A549 treated with GW870086 at 1 μM for 4 hours (cell line): ENCODE measurements at places on chromosomes 11 and 22. TPM values are rescaled to one million over a fixed set of nuclear protein-coding genes. Genes with fewer than 3 reads are reported as not detected.

GNG3 gene
- total RNA-seq, result not detected in 5 replicates

NLRP6 gene
- 0.08 TPM in 1 of 5 replicates, not detected in the others for total RNA-seq

DDI1 gene
- total RNA-seq, result not detected in 5 replicates

SLC17A6 gene
- total RNA-seq, result not detected in 5 replicates

OR52N4 gene
- total RNA-seq, result not detected in 5 replicates

AMPD3 gene
- total RNA-seq, result 7.1 to 9.5 TPM (median 8.5 TPM) in 5 replicates

SOX6 gene
- total RNA-seq, result not detected in 5 replicates

USP28 gene
- total RNA-seq, result 11.0 to 16.3 TPM (median 15.6 TPM) in 5 replicates

ZW10 gene
- total RNA-seq, result 10.9 to 14.1 TPM (median 13.1 TPM) in 5 replicates

OR52I2 gene
- not detected in 5 replicates for total RNA-seq
